ENCODE measurements at places on chromosomes 3 and 15.
A peak's percentile ranks its signal among the peaks of the same experiment; 100 is the strongest.

DNA sequence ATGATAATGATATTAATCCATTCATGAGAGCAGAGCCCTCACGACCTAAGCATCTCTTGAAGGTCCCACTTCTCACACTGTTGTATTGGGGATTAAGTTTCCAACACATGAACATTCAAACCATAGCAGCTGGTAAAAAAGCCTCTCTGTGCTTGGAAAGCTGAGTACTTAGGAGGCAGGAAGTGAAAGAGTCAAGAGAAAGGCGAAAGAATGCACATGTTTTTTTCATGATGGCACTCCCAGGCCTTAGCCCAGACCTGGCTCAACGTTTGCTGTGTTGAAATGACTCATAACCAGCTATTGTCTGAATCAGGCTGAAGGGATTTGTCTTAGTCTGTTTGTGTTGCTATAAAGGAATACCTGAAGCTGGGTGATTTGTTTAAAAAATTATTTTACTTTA lies 84.4 kb upstream of the RGMA start:
- no peak for DNase-seq

GRCh38 chr3:10504171-10505049 lies 976 bp downstream of the ATP2B2 start:
- DNase-seq: no peak

DNA sequence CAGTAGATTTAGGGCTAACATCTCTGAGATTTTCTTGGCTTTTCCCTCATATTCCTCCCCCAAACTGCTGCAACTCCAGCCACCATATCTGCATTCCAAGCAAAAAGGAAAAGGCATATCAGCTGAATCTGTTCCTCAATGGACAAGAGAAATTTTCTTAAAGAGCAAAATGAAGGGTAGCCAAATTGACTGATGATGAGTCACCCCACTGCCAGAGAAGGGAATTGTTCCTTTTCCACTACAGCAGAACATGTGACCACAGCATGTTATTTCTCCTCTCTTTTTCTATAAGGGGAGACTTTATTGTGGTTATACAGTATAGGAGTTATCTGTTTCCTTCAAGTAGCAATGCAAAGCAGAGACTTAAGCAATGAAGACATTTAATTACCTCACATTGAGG lies 172.5 kb downstream of the MTHFS start:
- no peak for DNase-seq

- DNase-seq: no peak
These were observed 33.0 kb upstream of the FAN1 start for GRCh38 chr15:30870681-30871080.

DNA sequence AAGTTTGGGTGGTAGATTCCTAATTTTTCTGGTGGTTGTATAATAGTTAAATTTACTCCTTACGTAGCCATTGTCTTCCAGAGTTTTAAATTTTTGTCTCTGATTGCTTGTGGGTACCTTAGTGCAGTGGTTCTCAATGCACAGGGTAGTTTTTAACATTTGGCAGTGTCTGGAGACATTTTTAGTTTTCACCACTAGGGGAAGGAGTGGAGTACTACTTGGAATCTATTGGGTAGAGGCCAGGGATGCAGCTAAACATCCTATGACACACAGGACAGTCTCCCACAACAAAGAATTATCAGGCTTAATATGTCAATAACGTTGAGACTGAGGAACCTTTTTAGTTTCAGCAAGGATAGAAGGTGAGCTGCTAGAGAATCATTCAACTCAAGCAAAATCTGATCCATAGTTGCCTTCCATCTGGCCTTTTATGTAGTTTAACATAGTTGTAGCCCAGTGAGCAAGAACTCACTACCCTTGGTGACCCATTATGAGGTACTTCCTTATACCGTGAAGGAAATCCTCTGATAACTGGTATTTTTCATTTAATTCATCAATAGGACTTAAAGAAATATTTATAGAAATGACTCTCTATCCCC lies 8.6 kb upstream of the STX19 start:
- DNase-seq: no peak

GRCh38 chr3:117439812-117440211 lies 730.2 kb downstream of the TUSC7 start:
- no peak for DNase-seq

- peak; percentile 99 for DNase-seq
These were observed at the start of gene GSK3B for GRCh38 chr3:120093911-120094775. TSS of gene GSK3B (minus strand) at chr3:120094447. CDS start at chr3:120093434, 1,013 bp downstream.

DNA sequence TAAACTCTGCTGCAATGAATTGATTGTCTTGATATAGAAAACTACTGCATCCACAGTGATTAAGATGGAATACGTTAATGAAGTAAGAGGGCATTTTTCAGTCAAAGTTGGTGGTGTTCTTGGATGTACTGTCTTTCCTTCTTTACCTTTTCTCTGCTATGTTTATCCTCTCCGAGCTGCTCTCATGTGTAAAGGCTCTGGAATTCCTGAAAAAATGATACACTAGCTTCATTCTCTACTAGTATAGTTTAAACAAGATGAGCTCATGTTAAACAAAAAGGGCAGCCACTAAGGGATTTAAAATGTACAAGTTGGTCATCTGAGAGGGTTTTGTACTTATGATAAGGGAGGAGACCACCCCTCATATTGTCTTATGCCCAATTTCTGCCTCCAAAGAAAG lies 504.6 kb upstream of the NECTIN3 start:
- no peak for DNase-seq

- no peak for DNase-seq
These were observed 284.9 kb upstream of the TBL1XR1 start for GRCh38 chr3:177482048-177482691.

- DNase-seq: no peak
These were observed 13.0 kb upstream of the TSEN2 start for GRCh38 chr3:12471241-12471640.

GRCh38 chr3:100656945-100657344 lies 47.5 kb downstream of the ADGRG7 start:
- no peak for DNase-seq

- no peak for DNase-seq
These were observed 65.1 kb downstream of the MRPL46 start for GRCh38 chr15:88401996-88402656.

DNA sequence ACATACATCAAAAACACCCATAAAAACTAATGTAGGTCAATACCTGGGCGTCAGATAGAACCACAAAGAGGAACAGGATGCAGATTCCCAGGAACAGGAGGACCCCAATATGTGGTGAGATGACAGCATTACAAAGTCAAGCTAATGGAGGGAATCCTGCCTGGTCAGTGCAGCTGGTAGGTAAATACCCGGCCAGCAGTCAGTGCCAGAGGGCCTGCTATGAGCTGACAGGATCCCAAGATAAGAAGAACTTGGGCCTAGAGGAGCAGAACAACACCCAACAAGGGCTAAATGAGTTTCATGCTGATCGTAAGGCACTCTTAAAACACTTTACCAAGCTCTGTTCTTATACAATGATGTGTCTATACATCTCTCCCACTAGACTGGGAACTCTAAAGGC lies 61.2 kb upstream of the KCNMB2 start:
- DNase-seq: no peak

GRCh38 chr3:126375835-126376331 lies 18.7 kb upstream of the KLF15 start:
- DNase-seq: no peak

- no peak for DNase-seq
These were observed 33.7 kb downstream of the SUSD5 start for GRCh38 chr3:33184863-33185262.

DNA sequence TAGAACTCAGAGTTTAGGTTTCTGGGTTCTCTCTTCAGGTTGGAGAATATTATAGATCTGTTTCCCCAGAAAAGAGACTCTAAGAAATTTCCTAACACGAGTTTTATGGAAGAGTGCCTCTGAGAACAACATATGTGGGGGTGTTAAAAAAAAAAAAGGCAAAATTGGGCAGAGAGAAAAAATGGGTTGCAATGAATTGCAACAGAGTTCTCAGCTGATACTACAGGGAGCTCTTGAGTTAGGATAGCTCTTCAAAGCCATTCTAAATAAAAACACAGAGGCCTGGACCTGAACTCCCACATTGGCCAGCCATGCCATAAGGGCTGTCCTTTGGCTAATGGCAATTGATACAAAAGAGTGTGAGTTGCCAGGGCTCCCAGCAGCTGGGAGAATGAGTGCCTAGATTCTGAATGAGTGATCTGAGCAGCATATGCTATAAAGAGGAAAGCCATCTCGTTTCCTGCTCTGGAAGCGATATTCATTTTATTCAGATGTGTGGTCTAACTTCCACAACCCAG lies 20.1 kb upstream of the UBE2E2 start:
- no peak for DNase-seq

- DNase-seq: no peak
These were observed 43.5 kb upstream of the RAF1 start for GRCh38 chr3:12707449-12707848.

- DNase-seq: no peak
These were observed 100.2 kb downstream of the SV2B start for GRCh38 chr15:91200101-91200754.

- no peak for DNase-seq
These were observed 3.6 kb downstream of the BCL6 start for GRCh38 chr3:187741403-187742350.

GRCh38 chr15:20353966-20354883 lies 187.4 kb downstream of the GOLGA6L6 start:
- DNase-seq: no peak

DNA sequence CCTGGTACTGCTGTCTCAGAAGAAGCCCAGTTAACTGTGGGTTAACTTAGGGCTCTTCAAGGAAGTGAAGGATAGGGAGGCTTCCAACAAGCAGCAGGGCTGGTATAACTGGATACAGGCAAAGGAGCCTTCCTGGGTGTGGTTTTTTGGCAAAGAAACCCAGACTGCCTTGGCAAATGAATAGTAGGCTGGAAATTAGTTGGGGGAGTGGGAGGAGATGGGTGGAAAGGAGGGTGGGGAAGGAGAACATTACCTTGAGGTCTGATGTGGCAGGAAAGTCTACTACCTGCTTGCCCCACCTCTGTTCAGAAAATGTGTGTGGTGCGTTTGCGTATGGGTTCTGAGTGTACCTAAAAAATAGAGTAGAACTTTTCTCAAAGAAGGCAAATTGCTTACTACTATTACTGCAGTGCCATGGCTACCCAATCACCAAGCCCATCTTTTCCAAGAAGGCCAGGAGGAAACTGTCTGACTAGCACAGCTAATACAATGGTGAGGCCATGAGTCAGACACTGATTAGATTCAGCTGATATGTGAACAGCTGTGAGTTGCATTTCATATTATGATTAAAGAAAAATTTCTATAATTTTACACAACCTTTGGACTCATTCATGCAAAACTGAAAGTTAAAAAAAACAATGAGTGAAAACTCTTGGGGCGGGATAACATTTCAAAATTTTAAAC lies 55.2 kb downstream of the SPTSSB start:
- DNase-seq: no peak

- no peak for DNase-seq
These were observed 21.8 kb upstream of the KIF23 start for GRCh38 chr15:69392352-69392751.

DNA sequence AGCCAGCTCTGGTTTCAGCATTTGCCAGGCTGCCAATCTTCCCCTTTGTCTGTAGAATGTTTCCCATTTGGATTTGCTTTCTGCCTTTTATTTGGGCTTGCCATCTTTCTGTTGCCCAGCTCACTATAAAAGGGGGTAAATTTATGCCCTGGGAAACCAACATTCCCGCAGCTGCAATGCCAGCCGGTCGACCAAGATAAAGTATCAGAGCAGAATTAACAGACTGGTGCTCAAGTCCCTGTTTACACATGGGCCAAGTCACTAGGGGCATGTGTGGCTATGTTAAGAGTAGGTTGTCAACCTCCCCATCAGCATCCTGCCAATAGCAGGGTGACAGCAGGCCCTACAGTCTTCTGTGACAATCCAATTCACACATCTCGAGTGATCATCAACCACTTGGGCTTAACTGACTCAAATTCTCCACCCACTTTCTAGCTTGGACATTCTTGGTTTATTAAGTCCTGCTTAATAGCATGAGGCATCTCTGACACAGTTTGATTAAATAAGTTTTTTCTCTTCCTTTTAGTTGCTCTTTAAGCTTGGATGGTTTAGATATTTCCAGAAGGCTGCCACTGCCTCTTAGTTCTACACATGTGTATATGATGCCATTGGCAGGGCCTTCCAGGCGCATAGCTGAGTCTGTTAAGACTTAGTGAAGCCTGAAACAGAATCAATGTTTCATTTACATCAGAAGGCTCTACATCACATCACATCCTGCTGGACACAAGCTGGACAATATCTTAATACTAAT lies 24.1 kb upstream of the VEPH1 start:
- no peak for DNase-seq
